Cortex of kidney (tissue), 1 donor: ENCODE measurements at places on chromosomes 5 and 9.

- DNase-seq, result no peak
These were observed 80.9 kb upstream of the SPATA31D4 start for GRCh38 chr9:81847181-81847915.

- no peak for DNase-seq
These were observed 236.6 kb downstream of the PJA2 start for GRCh38 chr5:109173036-109173794.

GRCh38 chr5:74409712-74410111 lies 230.8 kb downstream of the ENC1 start:
- DNase-seq, result no peak

GRCh38 chr5:139343476-139343875 lies 1.8 kb downstream of the PAIP2 start:
- no peak for DNase-seq

GRCh38 chr5:148268566-148268965 lies at the start of gene SPINK13:
Gene SPINK13, plus strand, starts transcription at chr5:148268794. Its CDS starts 1,279 bp downstream, at chr5:148270073.
- no peak for DNase-seq

- DNase-seq, result no peak
These were observed 173.8 kb downstream of the AUH start for GRCh38 chr9:91187965-91188344.

GRCh38 chr5:13930541-13931171 lies 13.8 kb downstream of the DNAH5 start:
- no peak for DNase-seq

DNA sequence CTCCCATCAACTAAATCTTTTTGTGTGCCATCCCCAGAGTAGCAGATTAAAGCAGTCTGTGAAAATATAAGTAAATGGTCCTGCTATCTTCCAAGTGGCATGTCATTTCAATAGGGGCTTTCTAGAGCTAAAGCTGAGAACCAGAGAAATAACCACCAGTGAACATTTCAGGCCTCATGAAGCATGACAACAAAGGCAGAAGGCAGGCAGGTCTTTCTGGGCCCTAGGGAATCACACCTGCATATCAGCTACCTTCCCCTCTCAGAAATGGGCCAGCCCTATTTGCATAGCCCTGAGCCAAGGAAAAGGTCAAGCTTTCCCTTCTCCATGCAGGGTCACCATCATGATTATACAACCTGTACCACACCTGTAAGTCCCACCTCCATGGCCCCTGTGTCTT lies 205.3 kb downstream of the DEPDC1B start:
- DNase-seq, result no peak

DNA sequence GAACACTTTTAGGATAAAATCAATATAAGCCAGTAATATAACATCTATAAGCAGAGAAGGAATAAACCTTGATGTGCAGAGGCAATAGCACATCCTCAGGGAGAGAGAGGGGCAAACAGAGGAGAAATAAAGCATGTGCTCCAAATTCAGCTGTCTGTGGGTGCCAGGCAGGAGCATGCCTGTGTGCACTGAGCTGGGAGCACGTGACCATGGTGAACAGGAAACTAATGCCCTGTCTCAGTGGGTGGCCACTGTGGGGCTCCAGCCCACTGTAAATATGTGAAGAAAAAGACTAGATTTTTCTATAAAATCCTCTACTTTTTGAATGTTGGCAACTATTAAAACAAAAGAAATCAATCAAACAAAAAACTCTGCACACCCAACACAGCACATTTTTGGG lies 55.3 kb downstream of the FYB1 start:
- DNase-seq, result no peak

- no peak for DNase-seq
These were observed 16.0 kb downstream of the TEK start for GRCh38 chr9:27125030-27125429.

DNA sequence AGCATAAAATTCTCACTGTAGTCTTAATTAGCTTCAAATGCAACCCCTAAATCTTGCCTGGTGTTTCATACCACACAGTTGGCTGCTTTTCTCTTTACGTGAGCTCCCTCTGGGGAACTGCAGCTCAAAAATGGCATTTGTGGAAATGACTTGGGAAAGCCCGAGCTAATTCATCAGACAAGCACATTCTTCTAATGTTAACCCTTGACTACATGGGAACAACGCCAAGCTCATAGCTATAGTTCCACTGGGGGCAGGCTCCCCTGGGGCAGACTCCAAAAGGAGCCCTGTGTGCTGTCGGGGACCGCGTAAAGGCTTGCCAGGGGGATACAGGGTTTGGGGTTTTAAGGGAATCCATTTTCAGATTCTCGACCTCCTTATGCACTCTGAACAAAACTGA lies 301.4 kb upstream of the DAP start:
- no peak for DNase-seq

DNA sequence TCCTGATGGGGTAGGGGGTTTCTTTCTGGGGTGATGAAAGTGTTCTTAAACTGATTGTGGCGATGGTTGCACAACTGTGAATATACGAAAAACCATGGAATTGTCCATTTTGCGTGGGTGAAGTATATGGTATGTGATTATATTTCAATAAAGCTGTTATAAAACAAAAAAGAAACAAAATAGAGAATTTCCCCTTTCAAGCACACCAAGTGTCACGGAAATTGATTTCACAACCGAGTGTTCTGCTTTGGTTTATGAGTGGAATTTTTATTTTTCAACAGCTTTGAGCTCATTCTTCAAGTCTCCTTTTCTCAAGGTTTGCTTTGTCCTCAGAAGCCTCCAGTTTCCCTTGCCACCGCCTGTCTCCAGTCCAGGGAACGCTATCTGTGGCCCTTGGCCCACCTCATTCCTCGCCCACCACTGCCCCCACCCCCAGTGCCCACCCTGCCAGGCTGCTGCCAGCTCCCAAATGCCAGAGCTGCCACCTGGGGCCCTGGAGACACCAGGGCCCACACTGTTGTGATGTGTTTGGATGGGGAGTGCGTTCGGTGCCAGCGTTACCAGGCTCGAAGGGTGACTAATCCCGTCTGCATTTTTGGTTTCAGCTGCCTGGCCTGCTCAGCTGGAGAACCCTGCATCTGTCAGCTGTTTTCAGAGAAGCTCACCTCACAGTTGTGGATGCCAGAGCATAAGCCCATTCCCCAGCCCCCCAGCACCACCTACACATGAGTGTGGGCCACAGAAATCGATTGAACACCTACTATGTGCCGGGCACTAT lies 30.4 kb downstream of the DUSP1 start:
- no peak for DNase-seq

DNA sequence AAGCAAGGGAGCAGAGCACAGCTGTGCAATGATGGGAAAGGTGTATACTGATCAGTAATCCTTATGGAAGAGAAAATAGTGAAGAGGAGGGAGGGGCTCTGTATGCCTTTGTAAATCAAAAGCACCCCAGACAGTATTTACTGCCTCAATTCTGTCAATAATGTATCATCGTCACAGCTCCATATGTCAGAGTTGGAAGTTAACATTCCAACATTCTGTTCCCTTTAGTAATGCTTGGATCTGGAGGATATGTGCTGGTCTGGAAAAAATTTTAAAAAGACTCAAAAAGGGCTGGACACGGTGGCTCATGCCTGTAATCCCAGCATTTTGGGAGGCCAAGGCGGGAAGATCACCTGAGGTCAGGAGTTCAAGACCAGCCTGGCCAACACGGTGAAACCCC lies 310.4 kb downstream of the ACTL7B start:
- DNase-seq, result no peak

DNA sequence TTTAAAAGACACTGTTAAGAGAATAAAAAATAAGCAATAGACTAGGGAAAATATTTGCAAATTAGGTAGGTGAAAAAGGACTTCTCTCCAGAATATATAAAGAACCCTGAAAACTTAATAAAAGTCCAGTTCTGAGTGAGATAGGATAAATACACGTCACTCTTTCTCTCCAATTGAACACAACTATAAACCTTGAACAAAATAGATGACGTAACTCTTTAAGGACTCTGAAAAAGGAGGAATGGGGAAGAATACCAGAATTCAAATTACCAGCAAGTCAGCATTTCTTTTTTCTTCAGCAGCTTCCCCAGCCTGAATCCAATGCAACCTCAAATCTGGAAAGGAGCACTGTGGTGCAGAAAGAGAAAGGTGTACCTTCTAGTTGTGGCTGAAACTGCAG lies 6.8 kb upstream of the WDR41 start:
- DNase-seq, result no peak

DNA sequence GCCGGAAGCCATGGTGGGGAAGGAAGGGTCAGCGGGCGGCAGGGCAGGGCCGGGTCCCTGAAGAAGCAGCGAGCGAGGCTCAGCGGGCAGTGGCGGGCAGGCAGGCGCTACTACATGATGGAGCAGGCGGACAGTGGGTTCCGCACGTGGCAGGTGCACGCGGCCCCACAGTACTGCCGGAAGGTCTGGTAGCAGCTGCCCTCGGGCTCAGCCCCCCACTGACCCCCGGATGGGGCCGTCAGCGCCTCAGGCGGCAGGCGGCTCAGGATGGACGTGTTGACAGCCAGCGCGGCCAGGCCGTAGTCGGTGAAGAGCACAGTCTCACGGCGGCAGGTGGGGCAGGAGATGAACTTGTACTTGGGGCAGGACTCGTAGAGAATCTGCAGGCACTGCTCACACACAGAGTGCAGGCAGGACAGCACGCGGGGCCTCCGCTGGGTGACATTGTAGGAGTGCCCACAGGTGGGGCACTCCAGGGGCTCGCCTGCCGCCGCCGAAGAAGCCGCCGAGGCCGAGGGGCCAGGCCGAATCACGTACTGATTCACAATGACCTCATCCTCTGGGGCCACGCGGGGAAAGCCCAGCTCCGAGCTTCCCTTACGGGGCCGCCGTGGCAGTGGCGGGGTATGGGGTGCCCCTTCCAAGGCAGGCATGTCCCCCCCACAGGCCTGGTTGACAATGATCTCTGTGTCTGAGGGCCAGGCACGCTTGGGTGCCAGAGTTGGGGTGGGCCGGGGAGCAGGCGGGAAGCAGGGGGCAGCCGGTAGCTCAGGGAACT lies 1.5 kb downstream of the RNF208 start:
- DNase-seq, result no peak

GRCh38 chr9:92468206-92468605 lies 14.1 kb downstream of the ASPN start:
- DNase-seq, result no peak

GRCh38 chr9:17116400-17116837 lies 18.4 kb upstream of the CNTLN start:
- DNase-seq, result no peak

- no peak for DNase-seq
These were observed 321.3 kb upstream of the GRAMD2B start for GRCh38 chr5:126101901-126102300.

GRCh38 chr9:3969590-3970260 lies 330.1 kb downstream of the GLIS3 start:
- DNase-seq, result no peak

- DNase-seq, result no peak
These were observed 964.3 kb upstream of the NUDT12 start for GRCh38 chr5:104526866-104527265.

DNA sequence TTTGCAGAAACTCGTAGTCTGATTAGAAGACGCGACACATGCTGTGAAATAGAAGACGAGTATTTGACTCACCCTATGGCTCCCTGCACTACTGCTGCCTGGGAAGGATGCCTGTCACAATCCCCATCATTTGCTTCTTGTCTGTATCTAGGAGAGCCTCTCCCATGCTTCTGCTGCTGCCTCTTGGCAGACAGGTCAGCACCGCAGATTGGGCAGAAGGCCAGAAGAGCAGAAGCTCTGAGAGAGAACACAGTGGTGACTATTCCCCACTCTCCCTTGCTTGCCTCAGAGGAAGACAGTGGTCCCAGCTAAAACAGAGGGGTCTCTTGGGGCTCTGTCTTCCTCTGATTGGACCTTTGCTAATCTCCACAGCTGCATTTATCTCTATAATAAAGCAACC lies 84.0 kb upstream of the SMIM32 start:
- DNase-seq, result no peak

GRCh38 chr5:158553962-158554336 lies 545.8 kb downstream of the EBF1 start:
- no peak for DNase-seq

DNA sequence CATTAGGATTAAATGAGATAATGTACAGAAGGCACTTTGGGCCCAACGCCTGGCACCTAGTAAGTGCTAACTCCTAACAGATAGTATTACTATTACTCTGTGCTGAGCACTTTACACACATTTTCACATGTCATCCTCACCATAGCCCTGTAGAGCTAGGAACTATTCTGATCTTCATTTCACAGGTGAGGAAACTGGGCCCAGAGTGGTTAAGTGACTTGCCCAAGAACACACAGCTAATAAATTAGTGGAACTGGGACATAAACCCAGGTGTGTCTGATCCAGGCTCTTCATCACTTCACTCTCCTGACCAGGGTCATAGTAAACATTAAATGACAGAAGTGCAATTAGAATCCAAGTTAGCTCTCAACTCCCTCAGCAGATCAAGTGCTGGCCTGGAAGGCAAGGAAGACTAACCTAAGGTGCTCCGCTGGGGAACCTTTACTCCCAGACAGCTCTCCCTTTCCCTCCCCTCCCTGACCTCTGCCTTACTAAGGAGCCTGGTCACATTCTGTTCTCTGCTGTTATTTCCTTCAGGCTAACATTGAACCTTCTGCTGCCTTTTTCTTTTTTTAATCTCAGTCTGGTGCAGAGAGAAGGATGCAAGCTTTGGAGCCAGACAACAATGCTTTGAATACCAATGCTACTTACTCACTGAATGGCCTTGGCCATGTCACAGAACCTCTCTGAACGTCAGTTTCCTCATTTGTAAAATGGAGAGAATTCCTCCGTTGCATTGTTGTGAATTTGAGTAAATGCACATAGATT lies 4.1 kb upstream of the ADRA1B start:
- DNase-seq, result no peak

DNA sequence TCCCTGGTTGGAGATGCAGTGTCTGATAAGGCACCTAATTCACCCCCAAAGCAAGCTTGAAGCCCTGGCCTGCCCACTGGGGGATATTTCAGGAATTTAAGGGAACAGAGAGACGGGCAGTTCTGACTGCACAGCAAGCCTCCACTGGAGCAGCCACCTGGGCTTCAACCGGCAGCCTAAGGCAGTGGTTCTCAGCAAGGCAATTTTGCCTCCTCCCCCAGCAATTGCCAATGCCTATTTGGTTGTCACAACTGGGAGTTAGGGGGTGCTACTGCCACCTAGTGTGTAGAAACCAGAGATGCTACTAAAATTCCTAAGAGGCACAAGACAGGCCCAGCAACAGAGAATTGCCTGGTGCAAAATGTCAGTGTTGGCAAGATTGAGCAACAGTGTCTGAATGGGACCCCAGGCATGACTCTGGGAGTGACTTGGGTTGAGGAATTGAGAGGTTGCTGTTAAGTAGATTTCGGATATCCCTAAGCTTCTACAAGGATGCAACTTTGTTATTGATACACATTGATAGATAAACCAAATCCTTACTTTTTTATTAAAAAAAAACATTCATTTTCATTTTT lies 58.7 kb upstream of the CTSL start:
- DNase-seq, result no peak

DNA sequence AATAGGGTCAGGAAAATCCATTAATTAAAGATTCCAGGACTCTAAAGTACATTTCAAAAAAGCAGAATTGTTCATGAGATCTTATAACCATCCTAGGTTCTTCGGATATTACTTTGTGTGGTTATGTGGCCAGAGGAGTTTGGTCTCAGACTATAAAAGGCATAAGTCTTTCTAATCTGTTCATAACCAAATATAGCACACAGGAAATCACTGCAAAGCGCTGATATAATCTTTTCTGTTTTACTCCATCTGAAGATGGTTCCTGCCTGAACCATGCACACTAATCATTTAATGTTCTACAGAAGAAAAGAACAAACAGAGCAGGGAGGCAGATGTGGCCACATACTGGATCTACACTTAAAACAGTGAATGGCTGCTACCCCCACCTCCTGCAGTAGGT lies 182.8 kb downstream of the SEMA5A start:
- DNase-seq, result no peak

GRCh38 chr9:116639251-116639741 lies 47.8 kb upstream of the TRIM32 start:
- no peak for DNase-seq

GRCh38 chr9:19698960-19699359 lies 89.9 kb downstream of the SLC24A2 start:
- no peak for DNase-seq
